ENCODE measurements at places on chromosomes 5 and 9.

GRCh38 chr5:78778538-78778937, 130.0 kb upstream of the LHFPL2 start:
- DNase-seq, result no peak

GRCh38 chr9:97857606-97858392, 4.8 kb downstream of the FOXE1 start:
- DNase-seq, result no peak

GRCh38 chr5:159893040-159893695, 23.1 kb upstream of the ADRA1B start:
- DNase-seq, result no peak

DNA sequence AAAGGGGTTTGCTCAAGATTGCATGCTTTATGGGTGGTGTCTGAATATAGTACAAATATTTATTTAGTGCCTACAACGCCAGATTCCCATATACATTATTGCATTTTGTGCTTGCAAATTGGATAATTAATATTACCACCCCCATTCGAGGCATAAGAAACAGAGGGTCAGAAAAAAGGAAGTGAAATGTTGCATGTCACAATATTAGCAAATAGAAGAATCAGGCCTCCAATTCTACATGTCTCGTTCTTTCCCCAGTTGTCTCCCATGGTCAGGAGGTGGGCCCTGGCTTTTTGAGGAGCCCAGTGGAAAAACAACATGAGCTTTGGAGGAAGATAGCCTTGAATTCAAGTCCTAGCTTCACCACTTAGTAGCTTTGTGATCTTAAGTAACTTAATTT, 98.1 kb upstream of the CCDC112 start:
- no peak for DNase-seq

- no peak for DNase-seq
Measured at GRCh38 chr9:21432672-21433425, 7.4 kb upstream of the IFNA1 start.

DNA sequence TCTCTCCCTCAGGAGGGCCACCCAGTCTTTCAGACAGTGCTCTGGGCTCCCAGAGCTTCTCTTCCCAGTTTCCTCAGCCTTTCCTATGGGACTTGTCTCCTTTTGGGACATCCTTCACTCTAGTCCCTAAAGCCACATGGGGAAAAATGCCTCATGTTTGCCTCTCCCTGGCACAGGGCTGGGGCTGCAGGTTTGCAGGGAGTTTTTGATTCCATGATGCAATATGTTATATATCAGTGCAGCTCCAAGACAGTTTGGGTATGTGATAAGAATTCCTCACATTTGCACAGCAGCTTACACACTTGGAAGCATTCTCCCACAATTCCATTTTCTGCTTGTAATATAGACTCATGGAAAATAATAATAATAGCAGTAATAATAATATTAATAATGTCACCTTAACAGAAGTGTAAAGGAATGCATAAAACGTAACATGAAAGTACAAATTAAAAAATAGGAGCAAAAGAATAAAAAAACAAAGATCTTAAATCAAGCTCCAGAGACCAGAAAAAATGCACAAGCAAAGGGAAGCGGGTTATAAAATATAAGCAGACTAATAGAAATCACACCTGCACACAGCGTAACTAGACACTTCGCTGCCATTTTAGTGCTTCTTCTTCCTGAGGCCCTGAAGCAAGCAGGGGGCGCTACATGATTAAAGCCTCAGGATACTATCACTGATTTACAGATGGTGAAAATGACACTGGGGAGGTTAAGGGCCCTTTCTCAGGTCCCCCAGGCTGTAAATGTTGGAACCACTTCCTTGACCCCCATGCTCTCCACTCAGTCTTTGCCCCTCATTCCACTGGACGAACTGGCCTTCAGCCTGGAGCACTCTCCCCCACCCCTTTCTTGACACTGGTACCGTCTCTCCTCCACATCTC, 70.0 kb upstream of the IL17B start:
- no peak for DNase-seq

DNA sequence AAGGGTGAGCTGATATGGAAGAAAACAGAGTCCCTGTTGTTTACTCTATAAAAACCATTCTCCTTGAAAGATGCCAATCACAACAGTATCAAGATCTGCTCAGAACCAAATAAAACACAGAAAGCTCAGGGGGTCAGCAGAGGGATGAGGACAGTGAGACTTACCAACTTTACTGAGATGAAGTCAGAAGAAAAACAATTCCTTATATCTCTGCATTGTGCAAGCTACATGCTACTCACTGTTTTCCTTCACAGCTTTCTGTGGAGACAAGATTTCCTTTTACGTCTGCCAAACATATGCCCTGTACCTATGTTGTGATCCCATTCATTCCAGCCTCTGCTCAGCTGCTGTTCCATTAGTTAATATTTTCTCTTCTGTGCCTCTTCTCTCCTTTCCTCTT, 185.6 kb downstream of the TSSK1B start:
- no peak for DNase-seq

GRCh38 chr9:137277329-137278041, at the start of gene TOR4A:
TSS of gene TOR4A (plus strand) at chr9:137277726. CDS start at chr9:137278690, 964 bp downstream.
- DNase-seq, result no peak

GRCh38 chr5:1564824-1565736, 41.3 kb upstream of the LPCAT1 start:
- DNase-seq, result no peak

GRCh38 chr9:135309763-135310125, 169.8 kb upstream of the PPP1R26 start:
- no peak for DNase-seq

DNA sequence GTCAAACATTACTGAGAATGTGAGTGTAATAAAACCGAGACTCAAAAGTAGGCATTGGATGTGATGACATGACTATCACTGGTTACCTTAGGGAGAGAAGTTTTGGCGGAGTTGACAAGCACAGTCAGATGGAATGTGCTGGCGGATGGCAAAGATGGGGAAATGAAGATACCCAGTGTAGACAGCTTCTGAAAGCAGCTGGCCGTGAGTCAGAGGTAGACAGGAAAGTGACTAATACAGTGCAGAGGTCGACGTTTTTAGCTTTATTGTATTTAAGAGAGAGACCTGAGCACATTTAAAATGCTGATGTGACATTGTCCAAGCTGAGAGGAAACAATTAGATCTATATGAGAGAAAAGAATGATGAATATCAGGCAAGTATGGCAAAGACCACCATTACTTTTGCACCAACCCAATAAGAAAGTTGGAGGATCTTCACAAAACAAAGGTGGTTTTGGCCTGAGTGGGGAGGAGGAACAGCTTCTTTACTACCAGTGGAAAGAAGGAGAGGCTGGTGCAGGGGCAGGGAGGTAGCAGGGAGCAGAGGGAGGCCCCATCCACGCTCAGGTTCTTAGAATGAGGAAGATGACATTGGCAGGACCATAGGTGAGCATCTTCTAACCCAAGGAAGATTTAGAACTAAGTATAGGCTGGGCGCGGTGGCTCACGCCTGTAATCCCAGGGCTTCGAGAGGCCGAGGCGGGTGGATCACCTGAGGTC, 36.7 kb upstream of the KCNIP1 start:
- DNase-seq, result peak; percentile 59

DNA sequence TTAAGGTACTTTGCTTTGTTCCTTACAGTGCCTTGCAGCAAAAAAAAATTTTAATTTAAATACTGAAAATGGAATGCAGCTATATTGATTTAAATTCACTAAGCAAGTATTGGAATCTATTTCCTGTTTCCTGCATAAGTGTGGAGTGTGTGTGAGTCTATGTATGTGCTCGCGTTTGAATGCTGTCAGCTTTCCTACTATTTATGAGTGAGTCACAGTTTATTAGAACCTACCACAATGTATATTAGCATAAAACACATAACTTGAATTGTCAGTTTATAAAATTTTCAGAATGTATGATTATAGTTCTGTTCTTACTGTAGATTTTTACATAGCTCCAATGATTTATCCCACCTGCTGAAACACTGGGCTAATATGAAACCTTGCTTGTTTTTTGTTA, 302.1 kb downstream of the NR2F1-AS1 start:
- no peak for DNase-seq

- DNase-seq, result no peak
Measured at GRCh38 chr5:96207420-96207819, 225.6 kb downstream of the PCSK1 start.

GRCh38 chr9:4422495-4422894, 67.8 kb upstream of the SLC1A1 start:
- DNase-seq, result peak; percentile 8

GRCh38 chr5:132391870-132392269, 22.4 kb downstream of the SLC22A5 start:
- DNase-seq, result no peak

DNA sequence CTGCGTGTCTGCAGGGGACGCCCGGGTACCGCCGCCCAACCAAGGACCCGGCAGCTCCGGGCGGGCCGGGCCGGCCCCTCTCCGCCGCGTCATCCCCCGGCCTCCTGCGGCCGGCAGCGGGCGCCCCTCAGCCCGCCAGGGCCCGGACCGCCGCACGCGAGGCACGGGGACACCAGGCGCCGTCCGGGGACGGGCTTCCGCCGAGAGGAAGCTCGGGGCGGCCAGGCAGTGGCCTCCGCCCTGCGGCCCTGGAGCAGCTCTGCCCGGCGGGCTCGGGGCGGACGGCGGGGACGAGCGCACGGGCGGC, 373 bp downstream of the FBXW5 start:
- no peak for DNase-seq

DNA sequence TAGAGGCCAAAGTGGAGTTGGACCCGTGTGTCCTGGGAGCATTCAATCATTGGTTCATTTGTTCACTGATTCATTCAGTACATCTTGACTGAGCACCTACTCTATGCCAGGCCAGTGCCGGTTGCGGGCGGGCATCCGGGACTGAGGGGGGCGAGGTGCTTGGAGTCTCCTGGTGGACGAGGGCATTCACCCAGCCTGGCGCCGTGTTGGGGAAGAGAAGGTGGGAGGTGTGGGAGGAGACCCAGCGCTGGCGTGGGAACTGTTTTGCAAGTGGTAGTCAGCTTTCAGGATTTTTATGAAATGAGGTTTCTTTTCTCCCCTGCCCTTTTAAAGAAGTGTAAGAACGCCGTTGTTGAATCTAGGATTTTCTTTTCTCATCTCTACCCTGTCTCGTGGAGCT, 37.2 kb downstream of the NCS1 start:
- DNase-seq, result no peak

- DNase-seq, result no peak
Measured at GRCh38 chr5:111742177-111742994, 14.6 kb downstream of the NREP start.

GRCh38 chr9:130962418-130963316, 23.6 kb upstream of the FIBCD1 start:
- no peak for DNase-seq

DNA sequence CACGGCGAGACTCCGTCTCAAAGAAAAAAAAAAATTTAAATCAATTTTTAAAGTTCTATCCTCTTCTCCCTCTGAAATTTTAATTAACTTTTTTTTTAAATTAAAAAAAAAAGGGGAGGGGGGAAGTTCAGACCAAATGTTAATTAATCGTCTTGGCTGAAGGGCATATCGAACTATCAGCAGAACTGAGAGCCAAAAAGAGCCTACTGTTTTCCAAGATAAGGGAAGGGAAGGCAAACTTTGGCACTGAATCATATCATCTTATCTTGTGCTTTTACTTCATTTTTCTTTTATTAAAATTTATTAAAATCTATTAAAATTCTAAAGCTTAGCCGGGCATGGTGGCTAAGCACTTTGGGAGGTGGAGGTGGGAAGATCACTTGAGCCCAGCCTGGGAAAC, 45.9 kb upstream of the MTMR12 start:
- no peak for DNase-seq

DNA sequence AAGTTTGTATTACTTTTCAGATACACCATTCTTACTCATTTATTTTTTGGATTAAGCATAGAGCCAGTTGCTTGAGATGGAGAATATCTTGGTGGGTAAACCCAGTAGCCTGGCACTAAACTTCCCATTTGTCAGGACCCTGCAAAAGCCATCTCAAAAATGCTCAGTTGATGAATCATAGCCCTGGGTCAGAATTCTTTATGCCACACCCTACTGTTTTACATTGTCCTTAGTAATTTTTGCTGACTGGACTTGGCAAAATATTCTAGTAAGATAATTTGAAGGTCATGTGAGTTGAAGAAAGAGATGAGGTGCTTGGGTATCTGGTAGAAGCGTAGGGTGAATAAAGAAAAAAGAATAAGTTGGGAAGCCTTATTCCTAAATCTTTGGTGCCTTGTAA, 50.7 kb downstream of the C7 start:
- no peak for DNase-seq

GRCh38 chr9:133919253-133920115, 72.6 kb downstream of the VAV2 start:
- no peak for DNase-seq

DNA sequence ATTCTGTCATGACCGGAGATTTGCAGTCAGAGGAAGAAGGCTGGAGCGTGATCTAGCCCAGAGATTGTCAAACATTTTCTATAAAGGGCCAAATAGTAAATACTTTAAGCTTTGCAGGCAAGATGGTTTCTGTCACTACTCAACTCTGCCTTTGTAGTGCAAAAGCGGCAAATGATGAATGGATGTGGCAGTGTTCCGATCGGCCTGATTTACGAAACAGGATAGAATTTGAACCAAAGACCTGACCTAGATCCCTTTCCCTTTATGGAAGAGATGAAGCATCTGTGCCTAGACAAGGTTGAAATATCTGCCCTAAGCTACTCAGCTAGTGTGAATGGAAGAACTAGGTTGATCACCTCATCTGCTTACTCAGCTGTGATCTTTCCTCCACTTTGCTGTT, 209.5 kb downstream of the YTHDC2 start:
- no peak for DNase-seq

DNA sequence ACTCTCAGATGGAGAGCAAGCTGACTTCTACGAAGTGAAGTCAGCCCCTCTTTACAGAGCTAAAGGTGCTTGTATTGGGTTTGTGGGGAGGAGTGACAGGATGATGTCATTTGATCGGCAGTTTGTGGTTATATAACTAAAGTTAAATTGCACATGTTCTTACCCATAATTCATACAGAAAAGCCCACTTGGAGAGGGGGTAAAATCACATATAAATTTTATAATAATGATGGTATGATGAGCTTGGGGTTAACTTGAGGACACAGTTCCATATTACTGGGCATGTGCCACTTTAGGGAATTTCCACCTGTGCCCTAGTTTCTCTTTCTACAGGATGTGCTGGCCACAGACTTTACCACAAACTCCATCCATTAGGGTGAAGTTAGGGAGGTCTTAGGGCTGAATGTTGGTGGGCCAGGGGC, 1178.6 kb upstream of the CDH9 start:
- DNase-seq, result no peak

Measured in CD4-positive, alpha-beta T cell (primary cell).